ENCODE measurements at places on chromosomes 2 and 18.

DNA sequence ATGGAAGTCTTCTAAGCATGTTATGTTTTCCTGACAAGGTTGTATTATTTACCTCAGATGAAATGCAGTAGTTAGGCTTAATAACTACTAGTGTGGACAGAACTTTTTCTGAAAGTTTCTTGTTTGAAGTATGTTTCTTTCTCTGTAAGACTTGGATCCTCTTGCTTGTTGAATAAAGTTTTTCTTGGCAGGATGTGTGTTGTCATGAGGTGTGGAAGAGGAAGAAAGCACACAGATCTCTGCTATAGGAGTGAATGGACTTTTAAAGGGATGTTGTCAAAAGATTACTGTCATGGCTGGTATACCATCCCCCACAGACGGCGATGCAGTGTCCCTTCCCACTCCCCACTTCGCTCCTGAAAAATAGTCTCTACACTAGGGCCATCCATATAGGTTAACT lies 2.6 kb downstream of the CAB39 start:
- DNase-seq: peak; percentile 9

DNA sequence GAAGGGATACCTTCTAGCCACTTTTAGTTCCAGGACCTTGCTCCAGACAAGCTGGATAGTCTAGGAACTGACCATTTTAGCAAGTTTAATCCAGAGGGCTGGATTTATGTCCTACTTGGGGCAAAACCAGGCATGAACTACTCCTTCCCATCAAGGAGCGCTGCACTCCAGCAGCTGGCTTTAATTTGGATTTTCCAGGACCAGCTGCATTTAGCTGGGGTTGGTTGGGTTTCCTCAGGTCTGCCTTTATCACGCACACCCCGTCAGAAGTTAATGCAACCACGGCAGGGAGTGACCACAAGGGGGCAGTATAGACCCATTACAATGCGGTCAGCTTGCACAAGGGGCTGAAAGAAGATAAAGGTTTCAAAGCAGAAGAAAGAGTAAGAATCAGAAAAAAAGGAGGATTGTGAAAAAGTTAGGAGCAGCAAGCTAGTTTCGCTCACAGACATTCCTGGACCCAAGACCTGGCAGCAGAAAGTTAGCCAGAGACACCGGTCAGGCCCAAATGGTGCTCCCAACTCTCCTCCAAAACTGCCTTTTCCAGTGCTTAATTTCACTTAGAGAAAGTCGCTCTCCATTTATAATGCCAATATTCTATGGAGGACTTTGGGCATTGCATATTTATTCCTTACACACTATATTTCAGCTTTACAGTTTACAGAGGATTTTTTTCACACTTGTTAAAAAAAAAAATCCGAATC lies 40.1 kb downstream of the SLC4A1AP start:
- peak; percentile 90 for DNase-seq

DNA sequence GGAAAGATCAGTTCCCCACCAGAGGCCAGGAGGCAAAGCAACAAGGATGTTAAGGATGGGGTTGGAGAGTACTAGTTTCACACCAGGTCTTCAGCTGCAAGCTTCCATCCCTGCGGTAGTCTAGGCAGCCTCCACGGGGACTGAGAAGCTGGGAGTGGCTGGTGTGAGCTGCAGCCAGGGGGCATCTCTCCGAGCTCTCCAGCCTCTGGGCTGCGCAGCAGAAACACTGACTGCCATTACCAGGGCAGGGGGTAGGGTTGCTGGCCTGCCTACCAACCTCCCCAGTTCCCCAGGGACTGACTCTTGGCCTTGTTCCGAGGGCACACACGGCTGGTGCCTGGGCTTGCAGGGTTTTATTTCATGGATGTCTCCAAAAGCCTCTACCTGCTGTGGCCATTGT lies 15.9 kb downstream of the GATA6 start:
- no peak for DNase-seq

- peak; percentile 37 for DNase-seq
These were observed 134.8 kb downstream of the EIPR1 start for GRCh38 chr2:3242747-3243369.

DNA sequence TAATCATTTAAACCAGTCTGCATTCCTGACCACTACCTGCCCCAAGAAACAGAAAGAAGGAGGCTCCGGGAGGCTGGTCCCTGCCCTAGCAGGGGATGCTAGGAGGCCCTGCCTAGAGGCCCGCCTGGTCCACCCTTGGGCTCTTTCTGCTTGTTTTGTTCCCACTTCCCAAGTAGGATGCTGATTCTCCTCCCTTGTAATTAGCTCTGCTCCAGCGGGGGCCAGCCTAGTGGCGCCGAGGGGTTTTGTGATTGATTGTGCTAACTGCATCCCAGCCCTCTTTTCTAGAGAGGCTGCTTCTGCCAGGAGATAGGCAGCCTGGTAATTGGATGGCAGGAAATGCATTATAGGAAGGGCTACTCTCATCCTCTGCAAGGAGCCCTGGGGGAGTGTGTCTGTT lies 220.0 kb downstream of the LOXHD1 start:
- no peak for DNase-seq

GRCh38 chr2:15242936-15243461 lies 318.1 kb downstream of the NBAS start:
- DNase-seq: no peak

DNA sequence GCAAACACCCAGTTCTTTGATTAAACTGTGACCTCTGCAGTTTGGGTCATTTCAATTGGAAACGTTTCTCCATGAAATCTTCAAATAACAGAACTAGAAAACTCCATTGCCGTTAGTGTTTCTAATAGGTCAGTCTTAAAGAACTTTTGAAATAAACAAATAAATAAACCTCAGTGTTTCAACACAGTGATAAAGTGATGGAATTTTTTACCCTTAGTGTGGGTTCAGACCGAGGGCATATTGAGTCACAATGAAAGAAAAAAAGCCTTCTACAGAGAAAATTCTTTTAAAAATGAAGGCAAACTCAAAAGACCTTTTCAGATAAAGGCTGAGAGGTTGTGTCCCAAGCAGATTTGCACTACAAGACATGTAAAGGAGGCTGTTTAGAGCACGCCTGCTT lies 149.6 kb downstream of the NCKAP5 start:
- DNase-seq: no peak

DNA sequence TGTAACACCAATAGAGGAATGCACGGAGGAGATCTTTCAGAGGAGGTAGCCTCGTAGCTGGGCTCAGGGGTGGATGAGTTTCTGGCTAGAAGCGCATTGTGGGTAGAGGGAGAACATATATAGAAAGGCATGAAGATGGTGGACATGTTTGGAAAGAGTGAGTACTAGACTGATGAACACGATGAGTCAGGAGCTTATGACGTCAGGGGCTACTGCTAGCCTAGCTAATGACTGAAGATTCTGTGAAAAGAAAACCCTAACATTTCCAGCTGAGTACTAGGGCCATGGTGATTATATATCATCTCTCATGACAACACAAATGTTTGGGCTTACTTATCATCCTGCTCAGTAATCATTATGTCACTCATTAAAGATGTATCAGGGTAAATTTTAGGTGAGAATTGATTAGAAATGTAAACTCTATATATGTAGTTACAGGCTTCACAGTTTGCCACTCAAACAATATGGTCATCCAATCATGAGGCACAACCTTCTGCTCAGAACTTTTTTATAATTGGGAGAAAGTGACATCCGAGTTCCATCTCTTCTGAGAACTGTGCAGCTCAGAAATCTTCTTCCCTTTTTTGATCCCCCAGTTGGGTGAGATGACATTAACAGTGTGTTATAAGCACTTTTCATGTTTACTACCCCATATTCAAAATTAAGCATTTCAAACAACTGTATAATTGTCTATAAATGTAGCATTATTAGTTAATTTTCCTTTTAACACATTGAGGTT lies 22.2 kb upstream of the IL1RN start:
- DNase-seq: peak; percentile 59

GRCh38 chr2:42298132-42298531 lies 62.9 kb downstream of the COX7A2L start:
- no peak for DNase-seq

DNA sequence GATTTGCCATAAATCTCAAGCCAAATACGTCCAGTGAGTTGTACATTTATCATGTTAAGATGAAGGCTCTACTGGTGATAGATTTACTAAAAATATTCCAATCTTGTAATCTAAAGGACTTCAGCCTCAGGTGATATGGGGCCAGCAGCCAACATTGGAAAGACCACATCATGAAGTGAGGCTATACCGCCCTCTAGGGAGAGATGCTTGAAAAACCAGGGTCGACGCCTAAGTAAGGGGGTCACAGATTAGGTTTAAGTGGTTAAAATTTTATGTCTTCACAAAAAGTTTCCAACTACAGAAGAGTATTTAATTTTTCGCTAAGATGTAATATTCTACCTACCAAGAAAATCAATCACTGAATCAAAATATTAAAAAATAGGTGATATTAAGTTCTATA lies 33.3 kb downstream of the DOCK10 start:
- DNase-seq: no peak

DNA sequence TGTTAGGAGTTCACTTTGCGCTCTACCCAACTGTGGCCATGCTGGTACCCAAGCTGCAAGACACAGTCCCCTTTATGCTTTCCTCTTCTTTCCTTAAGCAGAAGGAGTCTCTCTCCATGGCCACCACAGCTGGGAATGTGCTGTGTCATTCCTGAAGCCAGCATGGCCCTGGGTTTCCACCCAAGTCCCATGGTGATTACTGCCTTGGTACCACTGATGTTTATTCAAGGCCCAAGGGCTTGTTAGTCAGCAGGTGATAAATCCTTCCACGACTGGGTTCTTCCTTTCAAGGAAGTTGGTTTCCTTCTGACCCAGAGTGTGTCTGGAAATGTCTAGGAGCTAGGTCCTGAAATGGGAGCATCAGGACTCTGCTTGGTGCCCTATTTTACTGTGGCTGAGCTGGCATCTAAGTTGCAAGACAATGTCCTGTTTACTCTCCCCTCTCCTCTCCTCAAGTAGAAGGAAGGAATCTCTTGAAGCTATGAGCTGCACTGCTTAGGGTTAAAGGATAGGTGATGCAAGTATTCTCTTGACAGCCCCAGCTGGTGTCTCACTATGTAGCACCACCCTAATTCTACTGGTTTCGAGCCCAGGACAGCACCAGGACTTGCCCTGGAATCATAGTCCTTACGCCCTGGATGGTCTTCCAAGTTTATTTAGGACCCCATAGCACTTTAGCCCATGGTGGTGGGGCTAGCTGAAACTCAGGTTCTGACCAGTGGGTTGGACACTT lies 18.7 kb upstream of the NUP35 start:
- DNase-seq: no peak

- DNase-seq: no peak
These were observed 11.0 kb downstream of the CDH7 start for GRCh38 chr18:65761636-65762295.

DNA sequence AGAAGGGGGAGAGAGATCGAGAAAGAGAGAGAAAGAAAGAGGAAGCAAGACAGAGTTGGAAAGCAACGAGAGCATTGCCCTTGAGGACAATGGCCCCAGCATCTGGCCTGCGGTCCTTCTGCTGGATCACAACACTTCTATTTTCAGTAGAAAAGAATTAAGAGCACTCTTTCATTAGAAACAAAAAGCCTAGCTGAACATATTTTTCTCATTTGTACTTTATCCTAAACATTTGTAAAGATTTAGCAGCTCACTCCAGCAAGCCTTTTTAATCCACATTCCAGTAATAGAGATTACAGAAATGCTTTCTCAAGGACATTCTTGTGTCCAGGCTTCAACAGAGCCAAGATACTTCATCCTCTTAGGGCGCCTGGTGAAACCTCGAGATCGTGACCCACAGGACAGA lies 31.6 kb upstream of the AFF3 start:
- DNase-seq: peak; percentile 10

- no peak for DNase-seq
These were observed 9.0 kb downstream of the ERFE start for GRCh38 chr2:238167761-238168160.

GRCh38 chr18:76507830-76508385 lies 12.9 kb upstream of the ZNF516 start:
- DNase-seq: peak; percentile 46

DNA sequence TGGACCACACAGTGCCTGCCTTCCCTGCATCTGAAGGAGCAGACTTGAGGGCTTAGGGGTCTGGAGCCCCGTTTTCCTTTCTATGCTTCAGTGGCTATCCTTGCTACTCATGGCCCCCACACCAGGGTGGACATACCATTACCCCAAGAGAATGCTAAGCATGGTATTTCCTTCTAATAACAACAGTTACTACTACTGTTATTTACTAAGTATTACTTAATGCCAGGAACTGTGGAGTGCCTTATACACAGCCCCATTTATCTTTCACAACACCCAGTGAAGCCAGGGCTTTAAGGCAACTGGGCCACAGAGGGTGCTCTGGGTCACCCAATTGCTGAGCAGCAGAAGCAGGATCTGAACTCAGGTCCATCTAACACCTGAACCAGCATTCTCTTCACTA lies 5.8 kb upstream of the PAX8 start:
- no peak for DNase-seq

- no peak for DNase-seq
These were observed 14.6 kb downstream of the ENOSF1 start for GRCh38 chr18:697800-698199.

DNA sequence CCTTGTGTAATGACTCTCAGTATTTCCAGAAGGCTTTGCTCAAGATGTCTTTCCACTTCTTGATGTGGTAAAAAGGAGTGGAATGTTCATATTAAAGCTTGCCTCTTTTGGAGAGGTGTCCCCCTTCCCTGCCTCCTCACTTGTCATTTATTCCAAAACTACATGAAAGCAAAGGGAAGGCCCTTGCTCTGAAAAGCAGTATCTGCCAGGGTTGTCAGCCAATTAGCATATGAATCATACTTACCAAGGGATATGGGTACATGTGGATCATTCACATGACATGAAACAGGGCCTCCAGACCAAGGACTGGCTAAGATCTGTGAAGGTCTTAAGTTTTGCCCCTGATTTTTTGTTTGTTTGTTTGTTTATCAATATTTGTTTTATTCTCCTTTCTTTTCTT lies 31.3 kb downstream of the ANXA4 start:
- DNase-seq: peak; percentile 59

GRCh38 chr2:85266146-85267041 lies 61.4 kb downstream of the TGOLN2 start:
- DNase-seq: peak; percentile 54

DNA sequence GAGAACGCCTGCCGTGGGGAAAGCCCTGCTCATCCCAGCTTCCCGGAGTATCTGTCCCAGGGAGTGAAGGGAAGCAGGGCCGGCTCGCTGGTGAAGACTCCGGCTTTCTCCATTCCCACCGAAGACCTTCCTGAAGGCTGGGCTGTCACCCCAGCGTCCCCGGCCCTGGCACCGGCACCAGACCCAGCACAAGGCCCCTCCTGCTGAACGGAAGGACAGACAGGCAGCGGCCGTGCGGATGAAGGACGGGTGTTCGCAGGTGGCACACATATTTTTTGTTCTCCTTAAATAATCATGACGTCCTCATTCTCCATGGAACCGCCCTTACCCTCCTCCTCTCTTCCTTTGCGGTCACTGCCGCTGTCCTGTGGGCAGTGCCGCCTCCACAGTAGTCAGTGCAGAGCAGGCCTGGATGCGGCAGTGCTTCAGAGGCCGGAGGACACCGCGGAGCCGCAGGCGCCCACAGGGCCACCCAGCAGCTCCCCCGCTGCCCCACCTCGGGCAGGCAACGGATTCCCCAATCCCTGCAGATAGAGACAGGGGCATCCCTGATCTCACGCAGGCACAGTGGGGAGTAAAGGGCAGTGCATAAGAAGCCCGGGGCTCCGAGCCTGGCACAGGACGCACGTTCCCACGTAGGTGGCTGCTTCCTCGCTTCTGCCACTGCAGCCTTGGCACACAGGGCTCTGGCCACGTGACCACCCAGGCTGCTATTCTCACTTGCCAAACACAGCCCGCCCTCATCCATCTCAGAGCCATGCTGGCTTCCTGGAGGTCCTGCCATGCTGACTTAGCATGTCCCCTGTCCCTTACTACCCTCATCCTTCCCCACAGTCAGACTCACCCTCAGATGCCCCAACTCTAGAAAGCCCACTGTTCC lies 229.7 kb downstream of the EIPR1 start:
- no peak for DNase-seq
